ENCODE measurements at places on chromosomes 13 and 19.

- DNase-seq: no peak
These were observed 417.2 kb downstream of the COG6 start for GRCh38 chr13:40072663-40073120.

GRCh38 chr13:50617134-50617721 is 226.3 kb downstream of the DLEU7 start:
- DNase-seq: no peak

- peak; percentile 91 for DNase-seq
These were observed 4.2 kb downstream of the LIPE start for GRCh38 chr19:42422901-42423461.

- DNase-seq: no peak
These were observed 6.0 kb upstream of the ATP8A2 start for GRCh38 chr13:25365720-25366235.

Data from NCI-H2227 treated with DMSO at 0.1 percent for 48 hours (cell line).